Activated naive CD4-positive, alpha-beta T cell treated with anti-CD3 and anti-CD28 coated beads, Interleukin-2, amount 50 U/mL, for 16 hours (primary cell): ENCODE measurements at places on chromosomes 2 and 18.

DNA sequence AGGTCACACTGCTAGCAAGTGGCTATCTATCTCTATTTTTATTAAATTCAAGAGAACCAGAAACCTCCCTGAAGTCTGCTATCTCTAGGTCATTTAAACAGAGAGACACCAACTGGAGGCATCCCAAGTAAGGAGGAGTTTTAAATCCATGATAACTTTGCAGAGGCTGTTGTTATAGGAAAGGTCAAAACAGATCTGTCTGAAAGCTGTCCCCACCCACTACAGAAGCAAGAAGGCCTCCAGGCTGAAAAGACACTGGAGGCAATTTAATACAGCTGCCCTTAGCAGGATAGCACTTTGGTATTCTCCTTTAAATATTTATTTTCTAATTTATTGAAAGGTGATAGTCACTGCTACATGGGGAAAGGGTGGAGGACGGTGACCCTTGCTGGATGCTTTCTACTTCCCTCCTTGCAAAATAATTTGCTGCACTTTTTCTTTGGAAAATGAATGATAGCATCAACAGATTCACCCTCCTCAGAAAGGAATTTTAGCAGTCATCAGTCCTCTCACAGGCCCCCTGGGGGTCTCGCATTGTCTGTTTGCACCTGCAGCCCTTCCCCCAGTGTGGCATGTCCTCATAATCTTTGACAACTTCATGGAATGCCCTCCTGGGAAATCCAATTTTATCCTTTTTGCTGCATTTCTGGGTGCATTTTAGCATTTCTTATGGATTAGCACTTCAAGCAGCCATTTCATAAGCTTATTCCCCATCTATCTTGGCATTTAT lies 429.5 kb upstream of the TNP1 start:
- DNase-seq, result no peak

DNA sequence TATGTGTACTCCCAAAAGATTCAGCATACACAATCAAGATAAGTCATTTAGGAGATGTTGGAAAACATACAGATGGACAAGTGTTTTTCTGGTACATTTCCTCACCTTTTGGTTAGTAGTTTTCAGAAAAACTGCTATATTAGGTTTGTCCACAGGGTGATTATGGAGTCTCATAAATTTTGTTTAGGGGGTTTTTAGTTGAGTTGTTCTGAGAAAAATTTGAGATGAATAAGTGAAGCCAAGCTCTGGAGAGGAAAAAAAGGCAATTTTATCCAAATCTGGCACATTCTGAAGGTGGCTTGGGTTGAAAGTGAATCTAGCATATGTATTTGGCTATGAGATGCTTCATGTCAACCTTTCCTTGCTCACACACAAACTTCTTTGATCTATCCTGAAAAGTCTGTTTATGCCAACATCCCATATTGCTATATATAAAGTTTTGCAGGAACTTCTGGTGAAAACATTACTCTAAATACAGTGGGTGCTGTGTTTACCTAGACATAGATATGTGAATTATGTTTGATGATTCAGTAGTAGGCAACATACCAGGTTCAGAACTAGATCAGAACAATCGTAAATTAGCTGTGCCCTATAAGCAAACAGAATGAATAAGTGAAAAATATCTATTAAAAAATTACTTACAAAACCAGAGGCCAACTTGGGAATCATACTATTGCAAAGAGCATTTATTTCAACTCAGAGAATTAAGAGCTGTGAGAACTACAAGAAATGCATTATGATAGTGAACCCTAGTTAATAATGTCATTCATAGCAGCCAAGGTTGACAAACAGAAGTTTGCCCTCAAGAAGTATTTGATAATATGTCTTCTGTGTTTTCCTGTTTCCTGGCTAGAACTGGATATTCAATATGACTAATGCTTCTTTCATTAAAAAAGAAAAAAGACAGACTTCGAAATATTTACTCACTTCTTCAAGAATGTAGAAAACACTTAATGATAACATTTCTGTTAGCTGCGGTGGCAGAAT lies 552.0 kb downstream of the IRS1 start:
- DNase-seq, result no peak

DNA sequence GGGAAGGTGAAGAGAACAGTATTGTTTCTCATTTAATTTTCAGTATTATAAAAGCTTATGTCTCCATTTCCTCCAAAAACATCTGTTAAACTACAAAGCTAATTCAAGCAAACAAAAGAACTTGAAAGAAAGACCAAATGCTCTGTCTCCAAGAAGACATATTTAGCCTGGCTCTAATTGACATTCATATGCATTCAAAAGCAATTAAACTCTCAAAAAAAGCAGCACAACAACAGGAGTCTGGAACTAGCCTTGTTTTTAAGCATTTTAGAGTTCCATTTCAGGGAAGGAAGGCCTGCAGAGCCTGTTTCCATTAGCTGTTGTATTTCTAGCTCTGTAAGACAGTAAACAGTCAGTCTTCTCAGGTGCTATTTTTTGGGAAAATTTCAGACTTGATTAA lies 447.9 kb downstream of the TDRD15 start:
- no peak for DNase-seq

DNA sequence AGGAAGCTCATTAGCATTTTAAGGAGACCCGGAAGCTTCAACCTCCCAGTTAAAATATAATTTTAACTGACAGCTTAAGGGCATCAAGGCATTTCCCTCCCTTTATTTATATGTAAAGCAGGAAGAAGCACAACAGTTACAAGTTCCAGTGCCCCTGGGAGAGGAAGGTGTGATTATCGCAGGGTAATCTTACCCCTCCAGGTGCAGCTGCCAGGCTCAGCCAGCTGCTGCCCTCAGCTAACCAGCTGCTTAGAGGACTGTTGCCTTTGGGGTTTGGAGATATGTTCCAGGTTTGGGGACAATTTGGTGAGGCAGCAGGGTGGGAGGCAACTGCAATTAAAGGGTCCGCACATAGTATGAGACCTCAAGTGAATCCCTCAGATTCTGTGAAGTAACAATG lies 55.3 kb upstream of the SETBP1 start:
- no peak for DNase-seq

GRCh38 chr2:121721926-121722325 lies 14.7 kb downstream of the NIFK start:
- DNase-seq, result no peak

DNA sequence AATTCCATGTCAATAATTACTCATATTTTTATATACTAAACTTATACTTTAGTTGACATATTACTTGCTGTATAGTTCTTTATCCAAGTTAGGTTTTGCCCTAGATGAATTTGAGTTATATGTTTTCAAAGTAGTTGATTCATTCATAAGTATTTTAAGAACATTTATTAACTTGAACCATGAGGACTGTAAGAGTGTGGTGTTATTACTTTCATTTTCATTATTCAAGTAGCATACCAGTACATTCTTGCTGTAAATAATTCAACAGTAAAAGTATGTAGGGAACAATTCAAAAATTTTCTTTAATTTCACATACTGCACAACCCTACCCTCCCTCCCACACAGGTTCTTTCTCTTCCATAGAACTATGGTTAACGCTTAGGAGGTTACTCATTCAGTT lies 75.4 kb downstream of the ANKRD12 start:
- no peak for DNase-seq

DNA sequence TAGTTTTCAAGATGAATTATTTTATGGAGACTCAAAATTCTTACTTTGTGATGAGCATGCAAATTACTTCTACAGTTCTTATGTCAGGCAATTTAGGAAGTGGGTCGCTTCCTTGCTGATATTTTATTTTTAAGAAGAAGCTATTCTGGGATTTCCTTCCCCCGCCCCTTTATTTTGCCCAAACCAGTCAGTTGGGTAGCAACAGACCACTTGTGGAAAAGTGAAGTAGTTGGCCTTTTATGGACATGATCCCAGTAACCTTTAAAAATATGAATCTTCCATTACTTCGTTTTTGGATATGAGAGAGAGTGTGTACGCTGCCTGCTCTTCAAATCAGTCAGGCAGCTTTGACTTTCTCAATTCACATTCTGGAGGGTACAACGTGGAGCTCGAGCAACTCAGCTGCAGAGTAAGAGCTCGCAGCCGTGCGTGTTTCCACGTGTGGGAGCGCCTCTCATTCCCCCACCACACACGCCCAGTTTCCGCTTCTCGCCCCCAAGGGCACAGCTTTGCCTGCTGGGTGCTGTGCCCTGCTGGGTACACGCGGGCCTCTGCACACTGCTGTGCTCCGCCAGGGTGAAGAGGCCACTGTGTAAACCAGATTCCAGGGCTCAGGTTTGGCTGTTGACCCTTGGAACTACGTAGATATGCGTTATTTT lies 92.6 kb downstream of the ITGB1BP1 start:
- no peak for DNase-seq

- DNase-seq, result peak; percentile 36
Observed at GRCh38 chr2:25204190-25204838, 35.9 kb upstream of the POMC start.

DNA sequence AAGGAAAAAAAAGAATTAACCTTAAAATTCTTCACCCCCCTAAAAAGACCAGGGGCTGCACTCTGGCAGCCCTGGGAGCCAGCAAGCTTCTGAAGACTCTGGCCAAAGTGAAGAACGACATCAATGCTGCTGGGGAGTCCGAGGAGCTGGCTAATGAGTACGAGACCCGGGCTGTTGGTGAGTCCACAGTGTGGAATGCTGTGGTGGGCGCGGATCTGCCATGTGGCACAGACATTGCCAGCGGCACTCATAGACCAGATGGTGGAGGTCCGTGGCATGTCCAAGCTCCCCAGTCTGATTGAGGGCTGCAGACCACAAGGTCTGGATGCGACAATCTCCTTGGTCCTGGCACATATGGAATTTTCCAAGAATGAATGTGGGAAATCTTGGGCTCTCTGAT lies 47.4 kb downstream of the TRPM8 start:
- no peak for DNase-seq

GRCh38 chr18:77013811-77014521 lies 118.6 kb downstream of the MBP start:
- no peak for DNase-seq

- no peak for DNase-seq
Observed at GRCh38 chr2:67289921-67290371, 107.2 kb upstream of the ETAA1 start.

GRCh38 chr2:85611217-85611704 lies 605 bp downstream of the C2orf68 start:
- DNase-seq, result no peak

DNA sequence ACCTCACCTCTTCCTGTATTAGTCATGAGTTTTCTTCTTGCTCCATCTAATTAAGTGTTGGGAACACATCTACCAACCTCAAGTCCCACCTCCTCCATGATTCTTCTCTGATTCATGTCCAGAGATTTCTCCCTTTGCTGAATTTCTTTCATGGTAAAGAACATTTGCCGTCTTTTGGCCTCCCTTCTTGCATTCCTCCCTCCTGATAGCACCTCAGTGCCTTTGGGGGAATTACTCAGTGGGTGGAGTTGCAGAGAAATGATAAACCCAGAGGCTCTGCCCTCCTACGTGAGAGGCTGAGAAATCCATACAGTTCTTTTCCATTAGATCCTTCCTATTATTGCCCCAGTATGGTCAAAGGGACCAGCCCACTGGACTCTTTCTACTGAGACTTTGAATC lies 651.9 kb downstream of the SLC4A3 start:
- no peak for DNase-seq

DNA sequence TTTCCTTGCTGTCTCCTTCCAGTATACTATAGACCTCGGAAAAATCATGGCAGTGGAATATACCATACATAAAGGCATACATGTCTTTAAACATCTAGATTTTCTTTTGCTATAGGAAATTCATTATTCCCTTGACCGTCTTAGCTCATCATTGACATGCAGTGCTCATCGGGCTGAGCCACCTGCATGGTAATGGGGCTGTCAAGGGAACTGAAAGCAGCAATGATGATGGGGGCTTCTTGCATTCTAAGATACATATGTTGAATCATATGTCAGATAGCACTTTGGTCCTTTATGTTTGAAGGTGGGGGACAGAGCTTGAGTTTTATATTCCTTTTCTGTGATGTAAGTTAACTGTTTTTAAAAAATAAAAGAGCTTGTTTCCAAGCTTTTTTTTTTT lies 106.6 kb downstream of the ICA1L start:
- no peak for DNase-seq

DNA sequence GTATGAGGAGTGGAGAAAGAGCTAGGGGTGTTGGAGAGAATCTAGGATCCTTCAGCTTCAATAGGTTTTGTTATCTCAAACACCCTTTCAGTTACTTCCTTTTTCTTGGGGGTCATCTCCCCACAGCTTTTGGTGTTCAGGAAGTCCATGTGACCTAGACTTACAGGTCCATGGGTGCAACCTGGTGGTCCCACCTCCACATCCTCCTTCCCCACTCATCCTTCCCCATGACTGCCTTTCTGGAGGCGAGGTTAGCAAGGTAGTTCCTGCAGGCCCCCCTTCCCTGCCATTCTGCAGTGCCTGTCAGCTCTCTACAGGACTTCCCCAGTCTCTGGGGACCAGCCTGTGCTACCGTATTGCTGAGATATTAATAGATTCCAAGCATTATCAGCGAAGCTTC lies 107.6 kb downstream of the TMEM17 start:
- DNase-seq, result no peak

DNA sequence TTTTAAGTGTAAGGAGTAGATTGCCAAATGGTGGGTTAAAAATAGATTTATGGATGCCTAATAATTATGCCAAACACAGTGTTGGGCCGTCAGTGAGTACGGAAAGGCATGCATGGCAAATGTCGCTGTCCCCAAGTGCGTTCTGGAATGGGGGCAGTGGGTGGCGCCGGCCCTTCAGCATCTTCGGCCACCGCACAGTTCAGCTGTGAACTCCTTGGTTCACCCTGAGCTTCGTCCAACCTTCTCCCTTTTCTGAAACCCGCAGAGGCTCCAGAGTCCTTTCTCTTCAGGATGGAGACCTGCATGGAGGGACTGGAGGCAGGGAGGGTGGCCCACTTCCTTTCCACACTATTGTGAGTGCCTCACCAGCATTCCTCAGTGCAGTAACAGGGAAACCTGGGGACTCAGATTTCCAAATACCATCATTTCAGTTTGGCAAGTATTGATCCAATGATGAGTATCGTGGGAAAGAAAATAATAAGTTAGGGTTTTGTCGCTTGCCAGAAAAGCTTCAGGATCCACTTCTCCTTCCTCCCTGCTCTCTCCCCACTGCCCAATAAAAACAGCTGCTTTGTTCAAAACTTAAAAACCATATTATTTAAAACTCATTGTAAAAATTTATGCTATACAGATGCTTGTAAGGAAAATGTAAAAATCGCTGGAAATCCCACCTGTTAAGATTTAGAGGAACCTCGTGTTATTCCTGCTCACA lies 74.6 kb upstream of the TXNDC2 start:
- DNase-seq, result no peak

DNA sequence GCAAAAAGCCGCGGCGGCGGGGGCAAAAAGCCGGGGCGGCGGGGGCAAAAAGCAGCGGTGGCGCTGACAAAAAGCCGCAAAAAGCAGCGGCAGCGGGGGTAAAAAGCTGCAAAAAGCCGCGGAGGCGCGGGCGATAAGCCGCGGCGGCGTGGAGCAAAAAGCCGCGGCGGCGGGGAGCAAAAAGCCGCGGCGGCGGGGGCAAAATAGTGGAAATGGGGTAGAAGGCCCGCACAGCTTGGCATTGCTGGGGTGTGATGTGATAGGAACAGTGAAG lies 450.1 kb downstream of the ANKRD30B start:
- DNase-seq, result no peak

- no peak for DNase-seq
Observed at GRCh38 chr2:235171550-235172031, 219.8 kb downstream of the SH3BP4 start.

- DNase-seq, result no peak
Observed at GRCh38 chr2:84896567-84896966, 8.9 kb upstream of the TMSB10 start.
